ENCODE measurements at places on chromosomes 5 and 9.

DNA sequence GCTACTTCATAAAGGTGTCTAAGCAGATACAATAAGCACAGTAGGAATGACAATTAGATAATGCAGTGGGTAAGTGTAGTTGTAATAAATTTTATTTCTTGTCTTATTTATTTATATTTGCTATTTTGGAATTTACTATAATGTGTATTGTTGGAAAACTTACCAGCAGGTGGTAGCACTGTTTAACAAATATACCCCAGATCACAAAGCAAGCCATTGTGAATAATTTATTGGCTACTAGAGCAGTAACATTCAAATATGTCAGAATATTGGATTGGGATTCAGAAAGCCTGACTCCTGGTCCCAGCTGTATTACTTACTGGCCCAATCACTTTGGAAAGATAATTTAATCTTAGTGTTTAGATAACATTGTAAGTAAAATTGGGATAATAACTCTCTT, 78.0 kb downstream of the ISOC1 start:
- no peak for DNase-seq

GRCh38 chr5:147303251-147303650, 68.4 kb downstream of the STK32A start:
- no peak for DNase-seq

DNA sequence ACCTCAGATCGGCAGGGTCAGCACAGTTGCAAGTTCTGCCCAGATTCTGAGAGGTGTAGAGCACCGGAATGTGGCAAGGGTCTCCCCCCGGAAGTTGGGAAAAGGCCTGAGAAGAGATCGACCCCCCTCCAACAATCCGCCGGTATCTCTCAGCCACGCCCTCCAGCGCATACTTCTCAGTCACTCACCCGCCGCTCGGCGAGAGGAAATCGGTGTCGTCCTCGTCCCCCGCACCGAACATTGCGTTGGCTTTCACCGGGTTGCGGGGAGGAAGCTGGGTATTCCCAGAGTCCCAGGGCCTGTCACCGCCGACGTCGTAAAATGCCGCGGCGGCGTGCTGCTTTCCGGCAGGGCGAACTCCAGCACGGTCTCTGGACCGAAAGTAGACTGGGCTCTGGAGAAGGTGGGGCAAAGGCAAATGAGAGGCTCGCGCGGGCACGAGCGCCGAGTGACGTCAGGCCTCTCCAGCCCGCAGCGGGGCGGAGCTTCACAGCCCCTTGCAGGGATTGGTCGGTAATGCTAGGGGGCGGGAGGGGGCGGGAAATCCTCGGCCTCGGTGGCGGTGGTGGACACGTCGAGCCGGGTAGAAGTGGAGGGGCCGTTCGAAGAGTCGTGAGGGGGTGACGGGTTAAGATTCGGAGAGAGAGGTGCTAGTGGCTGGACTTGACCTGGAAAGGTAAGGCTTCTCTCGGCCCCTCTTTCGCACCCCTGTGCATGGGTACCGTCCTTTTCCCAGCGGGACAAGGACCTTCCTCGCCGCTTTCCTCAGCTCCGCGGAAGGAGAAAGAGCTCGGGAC, at the start of the genes FKBP15 and SLC31A1:
FKBP15 (minus strand) TSS at position 275 of the 797 bp plus-strand sequence; CDS start at position 241, 34 bp downstream.
SLC31A1 (plus strand) TSS at position 542 of the 797 bp plus-strand sequence. CDS start 34,605 bp downstream, outside the sequence.
- DNase-seq = peak; percentile 96

DNA sequence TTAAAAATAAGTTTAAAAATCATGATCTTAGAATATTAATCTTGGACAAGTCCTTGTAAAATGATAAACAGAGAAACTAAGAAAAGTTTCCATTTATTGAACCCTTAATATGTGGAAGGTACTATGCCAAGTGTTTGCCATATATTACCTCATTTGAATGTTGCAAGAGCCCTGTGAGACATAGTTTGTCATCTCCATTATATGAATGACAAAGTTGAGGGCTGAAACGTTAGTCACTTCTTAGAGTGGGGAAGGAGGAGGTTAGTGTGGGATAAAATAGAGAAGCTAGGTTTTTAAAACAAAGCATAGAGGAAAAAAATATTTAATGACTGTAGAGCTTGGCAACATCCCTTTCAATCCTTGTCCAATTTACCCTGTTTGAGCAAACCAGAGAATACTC, 2.0 kb downstream of the TNC start:
- no peak for DNase-seq

DNA sequence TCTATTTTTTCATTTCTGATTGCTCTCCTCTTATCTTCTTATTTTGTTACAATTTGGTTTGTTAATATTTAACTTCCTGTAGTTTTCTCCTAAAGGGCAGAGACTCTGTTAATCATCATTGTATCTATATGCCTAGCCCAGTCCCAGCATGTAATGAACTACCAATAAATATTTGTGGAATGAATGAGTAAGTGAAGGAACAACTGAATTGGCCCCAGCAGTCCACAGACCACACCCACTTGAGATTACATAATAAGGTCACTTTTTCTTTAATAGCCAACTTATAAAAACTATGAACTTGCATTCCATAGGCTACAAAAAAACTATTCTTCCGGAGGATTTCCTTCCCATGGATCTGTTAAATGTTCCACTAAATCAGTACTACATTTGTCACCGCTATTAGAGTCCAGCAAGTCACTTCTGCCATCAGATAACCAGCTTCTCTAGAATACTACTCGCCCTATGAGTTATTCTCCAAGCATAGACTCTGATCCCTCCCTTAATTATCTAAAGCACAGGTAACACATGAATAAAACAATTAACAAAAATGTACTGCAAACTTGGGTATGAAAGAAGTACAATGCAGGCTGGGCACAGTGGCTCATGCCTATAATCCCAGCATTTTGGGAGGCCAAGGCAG, 27.5 kb upstream of the TNPO1 start:
- no peak for DNase-seq

- DNase-seq = no peak
Observed at GRCh38 chr5:178504340-178504960, 85.7 kb downstream of the COL23A1 start.

DNA sequence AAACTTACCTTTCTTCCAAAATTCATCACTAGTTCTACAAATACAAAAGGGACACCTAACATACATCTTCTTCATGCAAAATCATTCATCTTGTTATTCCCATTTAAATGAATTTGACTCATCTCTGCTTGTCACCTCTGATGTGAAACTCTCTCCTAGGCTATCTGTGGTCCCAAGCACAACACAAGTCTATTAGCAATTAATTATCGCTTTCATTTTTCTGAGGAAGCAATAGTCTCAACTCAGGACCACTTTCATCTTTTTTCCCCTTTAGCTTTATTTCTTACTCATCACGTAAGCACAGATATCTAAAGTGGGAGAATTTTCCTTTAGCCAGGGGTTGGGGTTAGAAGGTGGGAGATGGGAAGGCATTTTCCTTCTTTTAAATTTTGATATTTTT, 131.9 kb downstream of the ST8SIA4 start:
- DNase-seq = no peak

DNA sequence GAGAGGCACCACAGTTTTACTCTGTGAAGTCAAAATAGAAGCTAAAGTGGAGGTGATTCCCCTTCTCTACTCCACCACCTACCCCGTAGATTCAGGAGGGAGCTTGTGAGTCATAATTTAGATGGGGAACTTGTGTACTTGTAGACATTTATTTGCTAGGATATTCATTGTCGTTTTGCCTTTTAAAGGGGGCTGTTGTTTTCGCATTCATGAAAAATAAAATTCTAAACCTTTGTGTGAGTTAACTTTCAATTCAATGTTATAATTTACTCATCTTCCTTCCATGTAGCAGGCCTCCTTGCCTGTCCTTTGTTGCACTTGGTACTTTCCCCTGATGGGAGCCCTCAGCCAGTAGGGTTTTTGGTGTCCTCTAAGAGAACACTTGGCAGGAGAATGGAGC, 22.0 kb downstream of the SECISBP2 start:
- DNase-seq = no peak

DNA sequence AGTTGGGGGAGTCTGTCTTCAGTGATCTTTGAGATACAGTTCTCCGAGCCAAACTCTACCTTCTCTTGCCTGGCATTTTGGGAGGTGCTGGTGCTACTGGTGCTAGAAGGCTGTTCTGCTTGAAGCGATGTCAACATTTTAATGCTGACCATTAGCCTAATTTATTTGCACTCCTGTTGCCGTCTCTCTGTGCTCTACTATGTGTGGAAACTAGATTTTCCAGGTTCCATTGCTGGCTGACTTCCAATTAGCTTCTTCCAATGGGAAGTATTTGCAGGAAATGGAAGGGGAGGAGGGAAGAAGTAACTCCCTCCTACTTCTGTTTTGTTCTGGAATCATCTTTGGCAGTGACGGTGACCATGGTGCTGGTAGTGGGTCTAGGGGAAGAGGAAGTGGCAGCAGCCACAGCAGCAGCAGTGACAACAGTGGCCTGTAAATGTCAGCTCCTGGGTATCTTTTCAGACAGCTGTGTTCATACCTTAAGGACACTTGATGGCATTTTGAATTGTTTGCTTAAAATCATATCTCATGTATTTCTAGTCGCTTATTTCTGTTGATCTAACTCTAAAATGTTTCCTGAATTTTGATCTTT, 7.9 kb downstream of the TXNDC8 start:
- DNase-seq = no peak

Data from renal cortex interstitium (tissue), 15 donors.